ENCODE measurements at places on chromosomes 7 and 10.

- no peak for DNase-seq
Measured at GRCh38 chr7:138954545-138955475, 26.4 kb downstream of the KIAA1549 start.

- DNase-seq, result no peak
Measured at GRCh38 chr7:113677811-113678210, 241.0 kb downstream of the PPP1R3A start.

DNA sequence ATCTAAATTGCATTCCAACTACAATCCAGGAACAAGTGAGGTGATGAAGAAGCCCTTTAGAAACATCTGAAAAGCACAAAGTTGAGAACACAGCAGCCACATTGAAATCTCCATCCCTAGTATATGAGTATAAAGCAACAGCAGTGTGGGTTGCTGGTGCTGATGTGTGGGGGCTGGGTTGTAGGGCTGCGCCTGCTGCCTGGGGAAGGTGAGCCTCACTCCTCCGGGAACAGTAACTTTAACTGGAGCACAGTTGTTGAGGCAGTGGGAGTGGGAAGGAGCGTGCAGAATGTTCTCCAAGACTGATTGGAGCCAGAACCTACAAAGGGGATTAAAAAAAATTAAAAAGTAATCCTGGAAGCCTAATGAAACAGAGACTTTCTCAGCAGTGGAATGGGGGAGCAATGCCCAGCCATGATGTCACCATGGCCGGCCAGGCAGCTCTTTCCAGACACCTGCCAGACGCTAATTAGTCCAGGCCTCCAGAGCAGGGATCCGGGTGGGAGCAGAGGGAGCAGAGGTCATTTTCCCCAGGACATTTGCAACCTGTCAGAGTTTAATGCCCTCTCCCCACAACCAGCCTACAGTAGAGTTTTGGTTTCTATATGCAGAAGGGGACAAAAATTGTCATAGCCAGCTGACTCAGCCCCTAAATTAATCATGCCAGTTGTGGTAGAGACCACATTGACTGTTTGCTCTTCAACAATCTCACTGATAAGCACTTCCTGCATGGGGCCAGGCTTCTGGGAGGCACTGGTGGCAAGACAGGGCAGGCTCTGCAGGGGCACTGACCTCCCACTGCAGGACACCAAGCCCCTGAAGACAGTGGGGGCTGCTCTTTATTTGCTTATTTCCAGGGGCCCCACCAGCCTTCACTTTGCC, 133.0 kb upstream of the ZNF32 start:
- no peak for DNase-seq

DNA sequence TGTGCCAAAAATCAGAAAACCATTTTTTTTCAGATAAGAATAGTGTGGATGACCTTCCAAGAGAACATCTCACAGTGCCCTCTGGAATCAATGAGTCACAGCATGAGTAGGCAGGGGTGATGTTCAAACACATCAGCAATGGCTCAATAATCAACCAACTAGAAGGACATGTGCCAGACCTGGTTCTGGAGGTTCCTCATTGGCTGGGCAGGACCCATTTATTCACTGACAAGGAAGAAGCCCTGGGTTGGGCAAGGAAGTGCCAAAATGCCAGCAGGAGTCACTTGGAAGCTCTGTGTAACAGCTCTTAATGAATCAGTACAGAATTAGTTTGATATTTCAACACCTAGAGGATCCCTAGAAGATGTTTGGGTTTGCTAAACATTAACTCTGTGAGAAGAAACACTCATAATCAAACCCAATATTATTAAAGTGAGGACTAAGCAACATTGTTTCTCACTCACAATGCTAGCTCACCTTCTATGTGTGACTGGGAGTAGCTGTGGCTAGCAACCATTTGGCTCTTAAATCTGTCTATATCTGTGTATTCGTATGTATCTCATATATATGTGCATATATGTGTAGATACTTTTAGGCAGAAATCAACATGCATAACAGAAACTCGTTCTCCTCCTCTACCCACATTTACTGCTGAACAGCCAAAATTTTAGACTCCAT, 72.3 kb upstream of the APBB1IP start:
- DNase-seq, result no peak

DNA sequence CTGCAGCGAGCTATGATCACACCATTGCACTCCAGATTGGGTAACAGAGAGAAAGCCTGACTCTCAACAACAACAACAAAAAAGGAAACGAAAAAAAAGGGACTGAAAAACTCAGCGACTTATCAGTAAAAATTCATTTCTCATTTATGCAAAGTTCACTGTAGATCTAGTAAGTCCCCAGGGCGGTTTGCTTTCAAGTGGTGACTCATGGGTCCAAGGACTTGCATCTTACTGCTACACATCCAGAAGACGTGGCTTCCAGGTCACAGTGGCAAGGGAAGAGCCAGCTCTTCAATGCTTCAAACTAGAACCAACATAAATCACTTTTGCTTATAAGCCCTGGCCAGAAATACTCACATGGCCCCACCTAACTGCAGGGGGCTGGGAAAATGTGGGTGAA, 178.3 kb upstream of the AUTS2 start:
- DNase-seq, result no peak

DNA sequence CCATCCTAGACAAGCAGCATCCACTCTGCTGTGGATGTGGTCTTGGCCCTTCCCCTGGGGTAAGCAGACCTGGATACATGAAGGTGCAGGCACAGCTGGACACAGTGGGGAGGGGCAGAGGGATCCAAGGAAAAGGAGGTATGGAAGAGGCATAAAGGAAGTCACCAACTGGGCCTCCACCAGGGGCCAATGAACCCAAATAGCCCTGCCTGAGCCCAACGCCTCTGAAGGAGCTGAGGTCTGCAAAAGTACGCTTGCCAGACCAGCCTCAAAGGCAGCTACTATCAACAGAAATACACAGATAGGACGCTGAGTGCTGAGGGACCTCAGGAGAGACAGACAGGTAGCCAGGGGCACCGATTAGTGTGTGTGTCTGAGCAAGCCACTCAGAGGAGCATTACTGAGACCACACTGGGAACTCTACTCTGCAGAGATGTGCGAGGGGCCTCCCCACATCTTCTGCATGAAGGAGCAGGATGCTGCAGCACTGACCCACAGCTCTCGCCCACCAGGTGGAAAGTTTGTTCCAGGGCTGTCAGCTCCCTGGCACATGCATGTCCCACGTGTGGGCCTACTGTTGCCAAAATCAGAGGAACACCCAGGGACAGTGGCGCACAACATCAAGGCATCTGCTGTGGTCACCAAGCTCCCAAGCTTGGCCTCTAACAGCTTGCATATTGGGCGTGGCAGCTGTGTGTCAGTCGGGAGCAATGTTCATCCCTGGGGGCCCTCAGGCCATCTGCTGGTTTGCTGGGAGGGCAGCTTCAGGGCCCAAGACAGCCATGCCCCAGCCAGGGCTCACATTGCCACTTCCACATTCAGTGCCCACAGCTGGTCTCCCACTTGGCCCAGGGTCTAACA, 40.0 kb downstream of the MKI67 start:
- DNase-seq, result no peak
